ENCODE measurements at places on chromosomes 6 and 20.

GRCh38 chr6:89035252-89036101 is 45.1 kb upstream of the PNRC1 start:
- DNase-seq, result peak; percentile 90

DNA sequence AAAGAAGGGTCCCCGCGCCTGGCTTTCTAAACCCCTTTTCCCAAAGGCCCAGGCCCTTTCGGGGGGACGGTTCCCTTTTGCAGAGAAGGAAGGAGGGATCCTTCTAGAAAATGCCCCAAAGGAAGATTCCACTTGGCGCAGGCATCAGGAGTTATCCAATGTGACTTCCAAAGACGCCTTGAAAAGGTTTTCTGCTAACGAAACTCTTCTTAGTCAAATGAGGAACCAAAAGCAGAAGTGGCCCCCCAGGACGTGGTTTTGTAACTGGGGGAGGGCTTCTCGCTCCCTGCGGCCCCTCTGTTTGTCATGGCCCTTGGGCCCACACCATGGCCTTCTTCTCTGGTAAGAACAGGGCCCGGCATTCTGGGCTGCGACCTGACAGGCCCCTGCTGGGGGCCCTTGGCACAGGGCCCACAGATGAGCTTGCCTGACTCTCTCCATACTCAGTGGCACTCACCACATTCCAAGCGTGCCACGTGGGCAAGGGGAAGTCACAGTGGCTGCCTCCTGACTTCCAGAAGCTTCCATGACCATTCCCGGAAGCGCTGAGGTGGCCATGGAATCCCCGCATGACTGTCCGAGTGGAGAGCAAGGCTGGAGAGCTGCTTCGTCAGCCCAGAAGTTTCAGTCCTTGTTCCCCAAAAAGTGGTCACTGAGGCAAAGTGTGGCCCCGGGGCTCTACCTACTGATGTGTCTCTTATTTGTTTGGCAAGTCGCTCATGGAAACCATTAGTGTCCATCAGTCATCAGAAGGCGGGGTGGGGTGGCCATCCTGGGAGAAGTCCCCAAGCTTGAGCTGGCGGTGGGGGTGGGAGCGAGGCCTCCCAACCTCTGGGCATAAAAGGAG is 834 bp upstream of the CTSZ start:
- peak; percentile 89 for DNase-seq

GRCh38 chr6:43702534-43703440 is 15.2 kb upstream of the MRPS18A start:
- DNase-seq, result peak; percentile 95

GRCh38 chr20:34923414-34923813 is 32.2 kb downstream of the GSS start:
- no peak for DNase-seq

GRCh38 chr6:80163754-80164187 is 57.3 kb downstream of the BCKDHB start:
- no peak for DNase-seq

DNA sequence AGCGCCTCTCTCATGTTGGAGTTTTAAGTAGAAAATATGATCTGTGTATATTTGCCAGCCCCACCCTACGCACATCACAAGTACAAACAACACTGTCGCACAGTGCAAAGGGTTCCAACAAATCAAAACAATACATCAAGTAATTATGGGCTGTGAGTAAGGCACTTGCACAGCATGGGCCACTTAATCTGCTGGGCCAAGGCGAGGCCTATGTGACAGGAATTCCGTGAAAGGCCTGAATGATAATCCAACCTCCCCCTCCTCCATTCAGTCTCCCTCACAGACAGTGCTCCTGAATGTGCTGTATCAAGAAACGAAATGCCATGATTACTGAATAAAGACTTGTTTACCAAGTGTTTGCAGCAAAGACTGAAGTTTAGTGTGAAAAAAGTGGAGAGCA is 130.1 kb upstream of the SLC2A12 start:
- no peak for DNase-seq

DNA sequence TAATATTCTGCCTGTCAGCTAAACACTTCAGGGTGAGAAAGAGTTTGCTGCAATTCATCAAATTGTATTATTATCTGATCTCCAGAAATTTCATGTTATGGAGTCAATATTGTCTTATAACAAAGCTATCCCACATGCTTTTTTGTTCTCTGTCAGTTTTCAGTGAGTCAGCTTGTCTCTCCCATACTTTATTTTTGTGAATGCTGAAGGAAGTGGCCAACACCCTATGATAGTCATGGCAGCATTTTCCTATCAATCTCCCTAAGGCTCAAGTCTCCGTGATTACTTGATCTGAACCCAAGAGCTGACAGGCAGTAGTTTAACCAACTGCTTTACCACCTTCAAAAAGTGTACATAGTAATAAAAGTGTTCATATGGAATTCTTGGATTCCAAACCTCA is 42.2 kb downstream of the RFPL4B start:
- DNase-seq, result no peak

- DNase-seq, result no peak
Measured at GRCh38 chr20:7695635-7696034, 244.6 kb downstream of the HAO1 start.

DNA sequence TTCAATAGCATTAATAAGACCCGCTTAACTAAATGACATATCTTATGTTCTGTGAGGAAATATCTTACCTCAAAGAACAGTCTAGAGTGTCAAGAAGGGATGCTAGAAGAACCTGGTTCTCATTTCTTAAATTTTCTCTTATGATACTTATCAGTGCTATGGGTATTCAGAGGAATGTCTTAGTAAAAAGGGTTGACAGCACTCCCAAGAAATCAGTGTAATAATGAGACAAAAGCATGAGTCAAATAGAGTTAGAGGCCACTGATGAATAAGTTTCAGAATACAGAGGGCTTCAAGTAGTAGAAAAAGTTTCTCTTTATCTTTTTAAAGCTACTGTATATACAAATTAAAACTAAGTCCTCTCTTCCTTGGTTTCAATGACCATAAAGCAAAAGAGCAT is 242.8 kb downstream of the GJA1 start:
- no peak for DNase-seq

DNA sequence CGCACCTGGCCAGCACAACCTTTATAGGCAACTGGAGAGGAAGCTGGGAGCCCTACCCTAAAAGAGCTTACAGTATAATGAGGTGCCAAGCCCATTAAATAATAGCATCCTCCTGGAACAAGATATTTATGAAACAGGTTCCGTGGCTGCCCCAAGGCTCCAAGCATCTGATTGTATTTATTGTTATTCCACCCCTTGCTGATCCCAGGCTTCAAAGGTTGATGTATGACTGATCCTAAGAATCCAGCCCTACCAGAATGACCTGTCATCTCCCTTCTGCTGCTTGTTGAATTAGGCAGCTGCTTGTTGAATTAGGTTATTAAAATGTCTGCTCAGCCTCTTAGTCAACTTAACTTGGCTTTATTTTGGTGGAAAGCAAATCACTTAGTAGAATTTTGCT is 35.2 kb upstream of the SASH1 start:
- no peak for DNase-seq

DNA sequence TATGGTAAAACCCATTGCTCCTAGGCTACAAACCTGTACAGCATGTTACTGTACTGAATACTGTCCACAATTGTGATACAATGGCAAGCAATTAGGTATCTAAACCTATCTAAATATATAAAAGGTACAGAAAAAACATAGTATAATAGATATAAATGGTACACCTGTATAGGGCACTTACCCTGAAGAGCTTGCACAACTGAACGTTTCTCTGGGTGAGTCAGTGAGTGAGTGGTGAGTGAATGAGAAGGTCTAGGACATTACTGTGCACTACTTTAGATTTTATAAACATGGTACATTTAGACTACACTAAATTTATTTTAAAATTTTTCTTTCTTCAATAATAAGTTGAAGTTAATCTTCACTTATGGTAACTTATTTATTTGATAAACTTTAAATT is 119.9 kb upstream of the CEP85L start:
- DNase-seq, result no peak

- DNase-seq, result no peak
Measured at GRCh38 chr6:3165631-3166534, 8.5 kb upstream of the TUBB2A start.

- no peak for DNase-seq
Measured at GRCh38 chr6:169785566-169785965, 34.1 kb downstream of the ERMARD start.

DNA sequence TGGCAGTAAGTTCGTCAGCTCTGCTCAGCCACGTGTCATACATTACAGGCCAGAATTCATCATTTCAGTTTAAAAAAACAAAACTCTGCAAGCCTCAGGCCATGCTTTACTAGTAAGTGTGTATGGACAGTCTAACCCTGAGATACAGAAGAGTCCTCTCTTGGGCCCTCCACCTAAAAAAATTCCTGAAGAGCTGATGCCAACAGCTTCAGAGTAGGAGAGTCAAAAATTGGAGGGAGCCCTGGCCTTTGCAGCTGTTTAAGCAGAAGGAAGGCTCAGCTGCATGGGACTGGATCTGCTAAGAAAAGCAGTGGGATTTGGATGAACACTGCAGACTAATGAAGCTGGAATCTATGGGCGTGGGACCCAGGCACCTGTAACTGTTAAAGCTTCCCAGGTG is 47.2 kb upstream of the FAM8A1 start:
- no peak for DNase-seq

DNA sequence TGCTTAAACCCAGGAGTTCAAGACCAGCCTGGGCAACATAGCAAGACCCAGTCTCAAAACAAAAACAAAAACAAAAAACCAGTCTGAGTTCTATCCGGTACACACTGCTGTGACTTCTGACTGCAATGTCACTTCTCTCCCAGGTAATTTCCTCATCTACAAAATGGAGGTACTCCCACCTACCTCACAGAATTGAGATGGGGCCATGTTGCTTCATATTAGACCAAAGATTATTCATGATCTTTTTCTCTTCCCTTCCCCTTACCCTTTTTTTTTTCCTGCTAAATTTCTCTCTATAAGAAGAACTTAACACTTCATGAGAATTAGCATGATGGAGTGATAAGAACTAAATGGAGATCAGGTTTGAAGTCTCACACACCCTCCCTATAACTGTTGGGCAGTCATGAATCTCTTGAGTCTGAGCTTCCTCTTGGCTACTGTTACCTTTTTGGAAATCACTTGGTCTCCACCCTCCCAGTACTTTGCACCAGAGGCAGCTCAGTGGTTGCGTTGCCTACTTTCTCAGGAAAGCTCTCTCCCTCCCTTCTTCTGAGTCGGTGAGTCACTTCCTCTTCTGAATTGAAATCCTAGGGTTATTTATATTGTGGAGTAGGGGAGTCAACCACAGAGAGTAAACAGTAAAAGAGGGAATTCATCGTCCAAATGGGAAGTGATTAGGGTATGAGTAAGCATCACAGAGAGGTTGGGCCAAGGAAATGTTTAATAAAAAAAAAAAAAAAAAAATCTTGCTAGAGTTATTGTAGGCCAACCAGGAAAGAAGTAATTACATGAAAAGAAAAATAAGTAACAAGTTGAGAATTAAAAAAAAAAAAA is 59.9 kb upstream of the MAP7 start:
- DNase-seq, result no peak

- DNase-seq, result no peak
Measured at GRCh38 chr20:14984768-14985622, 647.6 kb upstream of the FLRT3 start.

GRCh38 chr6:82131441-82131840 is 116.1 kb downstream of the IBTK start:
- no peak for DNase-seq

DNA sequence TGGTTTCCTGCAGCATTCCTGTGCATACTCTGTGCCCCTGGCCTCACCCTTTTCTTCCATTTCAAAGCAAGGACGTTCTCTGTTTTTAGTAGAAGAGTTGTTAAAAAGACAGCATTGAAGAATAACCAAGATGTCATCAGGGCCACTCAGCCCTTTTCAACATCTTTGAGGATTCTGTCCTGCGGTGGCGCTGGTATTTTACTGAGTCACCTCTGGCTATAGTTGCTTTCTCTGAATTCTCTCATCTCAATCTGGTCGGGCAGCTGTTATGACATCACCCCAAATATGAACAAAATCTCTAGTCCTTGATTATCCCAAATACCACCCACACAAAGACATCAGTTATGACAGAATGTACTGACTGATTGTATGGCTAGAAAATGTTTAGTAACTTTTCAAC is 204.2 kb downstream of the GRIK2 start:
- DNase-seq, result no peak

DNA sequence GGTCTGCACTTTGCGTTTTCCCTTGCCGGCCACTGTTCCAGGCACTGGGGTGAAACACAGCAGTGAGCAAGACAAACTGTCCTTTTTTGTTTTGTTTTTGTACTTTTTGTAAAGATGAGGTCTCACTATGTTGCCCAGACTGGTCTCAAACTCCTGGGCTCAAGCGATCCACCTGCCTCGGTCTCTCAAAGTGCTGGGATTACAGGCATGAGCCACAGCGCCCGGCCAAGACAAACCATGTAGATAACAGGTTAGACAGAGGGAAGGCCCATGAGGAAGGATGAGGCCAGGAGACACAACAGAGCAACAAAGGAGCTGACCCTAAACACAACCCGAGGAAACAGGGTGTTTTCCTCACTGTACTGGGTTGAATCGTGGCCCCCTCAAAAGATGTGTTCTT is 165.4 kb downstream of the NFATC2 start:
- peak; percentile 46 for DNase-seq

DNA sequence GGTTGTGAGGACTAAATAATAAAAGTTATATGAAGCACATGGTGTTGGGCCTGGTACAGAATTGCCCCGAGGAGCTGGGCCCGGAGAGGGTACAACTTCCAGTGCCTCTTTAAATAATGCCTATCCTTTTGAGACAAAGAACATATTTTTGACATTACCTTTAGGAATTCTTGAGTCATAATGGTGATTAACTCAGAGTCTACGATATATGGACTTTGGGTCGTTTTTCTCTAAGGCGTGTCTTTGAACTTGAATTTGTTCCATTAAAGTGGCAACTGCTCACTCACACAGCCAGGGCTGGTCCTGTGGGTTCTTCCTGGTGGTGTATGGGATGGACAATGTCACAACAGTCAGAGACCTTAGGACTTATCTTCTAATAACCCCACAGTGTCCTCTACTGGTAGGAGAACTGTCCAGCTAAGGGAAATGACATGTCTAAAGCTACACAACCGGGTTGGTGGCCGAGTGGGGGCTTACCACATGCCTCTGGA is 106.5 kb downstream of the CDC5L start:
- no peak for DNase-seq

DNA sequence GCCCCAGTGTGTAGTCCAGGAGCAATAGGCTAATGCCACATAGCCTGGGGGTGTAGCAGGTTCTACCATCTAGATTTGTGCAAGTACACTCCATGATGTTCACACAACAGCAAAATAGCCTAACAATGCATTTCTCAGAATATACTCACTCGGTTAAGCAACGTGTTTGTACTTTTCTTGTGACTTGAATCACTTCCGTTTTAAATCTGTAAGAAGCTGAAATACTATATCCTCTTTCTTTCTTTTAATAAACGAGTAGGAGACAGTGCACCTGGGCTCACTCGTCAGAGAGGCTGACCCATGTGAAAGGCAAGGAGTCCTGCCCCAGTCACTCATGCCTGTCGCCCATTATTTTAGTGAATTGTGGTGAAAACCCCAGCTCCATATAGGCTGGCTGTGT is 201.6 kb downstream of the FOXA2 start:
- no peak for DNase-seq

- no peak for DNase-seq
Measured at GRCh38 chr20:48656661-48657211, 171.1 kb downstream of the PREX1 start.

GRCh38 chr20:10784554-10785183 is 110.9 kb upstream of the JAG1 start:
- DNase-seq, result no peak

Data from aorta (tissue), 5 donors.